CD4-positive, alpha-beta T cell treated with Interleukin-17A for 4 hours (primary cell): ENCODE measurements at places on chromosomes 12 and 14.

GRCh38 chr12:85630851-85631250 is 205.4 kb downstream of the RASSF9 start:
- no peak for DNase-seq

GRCh38 chr14:102362084-102362483 is 606 bp downstream of the CINP start:
- peak; percentile 36 for DNase-seq

DNA sequence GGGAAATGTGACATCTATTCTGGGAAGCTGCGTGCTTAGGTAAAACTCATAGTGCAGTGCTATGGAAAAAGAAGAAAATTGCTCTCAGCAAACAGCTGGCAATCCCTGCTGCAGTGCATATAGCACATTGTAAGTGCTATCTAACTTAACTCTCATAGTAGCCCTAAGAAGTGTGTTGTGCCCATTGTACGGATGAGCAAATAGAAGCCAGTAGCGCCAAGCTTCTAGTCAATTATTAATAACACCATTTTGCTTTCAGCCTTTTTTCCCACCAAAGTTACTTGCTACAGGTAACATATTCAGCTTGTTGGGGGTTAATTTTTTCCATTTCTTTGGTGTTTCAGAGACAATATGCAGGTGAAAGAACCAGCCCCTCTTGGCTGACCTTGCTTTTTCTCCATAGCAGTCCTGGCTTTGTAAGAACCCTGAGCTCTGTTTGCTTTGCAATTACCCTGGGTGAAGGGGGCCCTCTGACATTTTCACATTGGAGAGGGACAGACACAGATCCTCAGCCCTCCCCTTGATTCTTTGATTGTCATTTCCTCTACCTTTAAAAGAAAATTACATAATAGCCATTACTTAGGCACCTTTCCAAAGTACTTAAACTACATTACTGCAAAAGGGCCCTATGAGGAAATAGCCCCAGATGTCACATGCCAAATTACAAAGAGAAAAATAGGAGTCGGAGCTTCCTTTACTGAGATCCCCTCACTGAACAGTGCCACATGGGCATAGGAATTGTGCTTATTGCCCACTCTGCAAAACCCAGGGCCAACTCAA is 576.2 kb upstream of the TBX3 start:
- no peak for DNase-seq

- DNase-seq = no peak
Observed at GRCh38 chr14:86613126-86613525, 1083.2 kb downstream of the FLRT2 start.

- DNase-seq = no peak
Observed at GRCh38 chr12:60066655-60067054, 470.8 kb downstream of the SLC16A7 start.

DNA sequence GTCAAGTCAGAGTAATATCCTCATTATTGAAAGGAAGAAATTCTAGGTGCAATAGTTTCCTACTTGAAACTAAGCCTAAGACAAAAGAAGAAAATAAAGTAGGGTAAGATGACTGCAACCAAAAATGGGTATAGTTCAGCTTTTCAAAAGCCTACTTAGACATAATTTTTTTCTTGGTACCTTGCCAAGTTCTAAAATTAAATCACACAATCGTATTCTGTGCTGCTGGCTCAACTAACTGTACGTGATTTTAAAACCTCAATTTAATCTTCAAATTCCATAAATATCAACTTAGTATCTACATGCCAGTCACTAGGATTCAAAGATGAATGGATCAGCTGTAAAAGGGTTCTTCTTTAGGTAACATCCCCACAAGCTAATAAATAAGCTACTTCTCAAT is 56.9 kb downstream of the SCAF11 start:
- no peak for DNase-seq

GRCh38 chr12:19003987-19004619 is 125.4 kb upstream of the PLEKHA5 start:
- DNase-seq = no peak

DNA sequence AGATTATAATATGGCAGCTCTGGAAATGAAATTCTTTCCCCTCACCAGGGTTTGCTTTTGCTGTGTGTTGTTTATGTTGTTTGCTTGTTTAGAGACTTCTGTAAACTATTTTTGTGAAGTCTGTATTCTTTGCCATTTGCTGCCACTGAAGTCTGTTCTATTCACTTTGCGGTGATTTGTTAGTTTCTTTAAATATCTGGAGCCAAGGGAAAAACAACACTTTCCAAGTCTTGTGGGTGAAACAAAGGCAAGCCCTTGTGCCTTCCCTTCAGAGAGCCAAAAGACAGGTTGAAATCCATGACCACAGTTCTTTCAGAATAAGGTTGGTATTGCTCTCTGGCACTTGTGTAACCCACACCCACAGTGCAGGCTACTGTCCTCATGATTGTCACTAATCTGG is 59.5 kb upstream of the RNU6-7 start:
- no peak for DNase-seq

- DNase-seq = no peak
Observed at GRCh38 chr12:32265951-32266350, 133.4 kb upstream of the FGD4 start.

GRCh38 chr14:90272523-90272922 is 16.2 kb downstream of the PSMC1 start:
- DNase-seq = no peak

DNA sequence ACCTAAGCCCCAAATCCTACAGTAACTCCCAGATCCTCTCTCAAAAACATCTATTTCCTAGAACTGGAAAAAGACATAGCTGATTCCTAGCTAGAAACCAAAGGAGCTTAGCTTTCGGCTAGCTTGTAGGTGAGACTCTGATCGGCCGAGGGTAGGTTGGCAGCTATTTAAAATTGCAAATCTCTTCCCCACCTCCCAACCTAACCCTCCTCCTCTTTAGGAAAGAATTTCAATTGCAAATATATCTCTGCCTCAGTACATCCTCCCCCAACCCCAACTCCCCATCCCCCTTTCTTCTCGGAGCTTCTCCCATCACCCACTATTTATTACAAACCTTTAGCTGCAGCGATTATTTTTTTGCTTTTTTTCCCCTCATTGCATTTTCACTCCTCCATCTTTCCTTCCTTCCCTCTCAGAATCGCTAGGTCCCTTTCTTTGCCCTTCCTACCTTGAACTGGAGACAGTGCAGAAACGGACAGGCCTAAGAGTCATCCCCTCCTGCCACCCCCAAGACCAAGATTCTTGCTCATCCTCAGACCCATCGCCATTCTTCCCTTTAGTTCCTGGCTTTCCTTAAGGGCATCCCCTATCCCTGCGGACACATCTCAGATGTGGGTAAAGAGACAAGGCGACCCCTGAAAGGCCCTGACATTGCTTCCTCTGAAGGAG is 13.4 kb downstream of the ZFHX2 start:
- no peak for DNase-seq

DNA sequence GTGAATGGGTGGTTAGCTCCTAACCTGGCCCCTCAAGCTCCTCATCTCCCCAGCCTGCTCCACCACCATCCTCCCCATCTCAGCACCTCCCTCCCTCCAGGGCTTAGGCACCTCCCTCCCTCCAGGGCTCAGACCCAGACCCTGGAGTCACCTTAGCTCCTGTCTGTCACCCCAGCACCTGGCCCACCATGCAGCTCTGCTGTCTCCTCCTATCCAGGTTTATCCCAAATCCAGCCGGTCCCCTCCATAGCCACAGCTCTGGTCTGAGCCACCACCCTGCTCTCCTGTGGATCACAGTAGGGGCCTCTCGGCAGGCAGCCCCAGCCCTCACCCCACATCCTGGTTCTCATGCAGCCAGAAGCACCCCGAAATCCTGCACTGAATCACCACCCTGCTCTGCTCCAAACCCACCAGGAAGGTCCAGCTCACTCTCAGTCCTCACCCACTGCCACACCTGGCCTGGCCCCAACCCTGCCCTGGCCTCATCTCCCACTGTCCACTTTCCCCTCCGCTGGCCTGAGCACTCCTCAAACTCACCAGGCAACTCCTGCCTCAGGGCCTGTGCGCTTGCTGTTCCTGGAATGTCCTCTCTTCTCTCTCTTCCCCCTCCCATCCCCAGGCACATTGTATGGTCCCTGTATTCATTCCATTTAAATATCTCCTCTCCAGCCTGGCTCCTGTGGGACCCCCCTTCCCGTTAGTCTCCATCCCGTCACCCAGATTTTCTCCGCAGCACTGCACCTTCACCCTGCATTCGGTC is 62.6 kb downstream of the DIO3 start:
- DNase-seq = no peak

- DNase-seq = no peak
Observed at GRCh38 chr12:47729233-47729632, 3.9 kb upstream of the ENDOU start.

DNA sequence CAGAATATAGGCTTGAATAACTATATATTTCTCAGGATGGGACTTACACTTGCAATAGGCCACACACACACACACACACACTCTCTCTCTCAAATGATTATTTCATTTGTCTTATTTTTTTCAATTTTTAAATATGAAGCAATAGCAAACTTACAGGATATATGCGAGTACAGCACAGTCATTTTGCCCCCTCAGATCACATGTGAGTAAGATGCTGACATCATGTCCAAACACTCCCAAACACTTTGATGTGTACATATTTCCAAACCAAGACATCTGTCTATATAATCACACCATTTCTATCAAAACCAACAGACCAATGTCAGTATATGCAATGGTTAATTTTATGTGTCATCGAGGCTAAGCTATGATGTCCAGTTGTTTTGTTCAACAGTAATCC is 1535.9 kb upstream of the FLRT2 start:
- no peak for DNase-seq

DNA sequence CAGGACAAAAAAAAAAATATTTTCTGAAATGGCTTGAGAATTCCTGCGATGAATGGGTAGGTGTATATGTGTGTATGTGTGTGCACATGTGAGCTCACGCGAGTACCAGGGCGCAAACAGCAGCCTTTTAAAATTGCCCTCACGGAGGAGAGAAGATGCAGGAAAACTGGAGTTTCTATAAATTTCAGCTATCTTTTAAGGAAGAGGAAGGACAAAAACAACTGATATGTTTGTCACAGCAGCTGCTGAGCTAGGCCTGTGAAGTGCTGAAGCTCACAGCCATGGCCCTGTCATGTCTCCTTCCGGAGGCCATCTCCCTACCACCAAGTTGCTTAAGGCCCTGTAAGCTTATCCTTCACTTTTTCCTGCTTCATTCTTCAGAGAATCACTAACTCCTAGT is 40.8 kb downstream of the DUSP16 start:
- no peak for DNase-seq

DNA sequence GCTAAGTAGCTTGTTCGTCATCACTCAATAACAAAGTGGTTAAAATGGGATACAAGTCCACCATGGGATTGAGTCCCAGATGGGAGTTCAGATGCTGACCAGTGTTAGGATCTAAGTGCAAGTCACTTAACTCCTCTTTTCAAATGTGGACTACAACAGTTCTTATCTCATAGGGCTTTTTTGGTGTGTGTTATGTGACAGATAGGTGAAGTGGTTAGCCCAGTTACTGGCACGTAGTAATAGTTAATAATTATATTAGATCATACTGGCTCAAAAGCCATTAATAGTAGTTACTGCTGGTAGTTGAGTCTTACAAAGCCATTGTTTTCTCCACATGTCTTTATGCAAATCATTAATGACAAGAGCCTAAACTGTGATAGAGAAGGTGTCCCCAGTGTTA is 73.2 kb downstream of the RCOR1 start:
- DNase-seq = no peak

GRCh38 chr12:20305470-20305869 is 62.9 kb upstream of the PDE3A start:
- DNase-seq = no peak

DNA sequence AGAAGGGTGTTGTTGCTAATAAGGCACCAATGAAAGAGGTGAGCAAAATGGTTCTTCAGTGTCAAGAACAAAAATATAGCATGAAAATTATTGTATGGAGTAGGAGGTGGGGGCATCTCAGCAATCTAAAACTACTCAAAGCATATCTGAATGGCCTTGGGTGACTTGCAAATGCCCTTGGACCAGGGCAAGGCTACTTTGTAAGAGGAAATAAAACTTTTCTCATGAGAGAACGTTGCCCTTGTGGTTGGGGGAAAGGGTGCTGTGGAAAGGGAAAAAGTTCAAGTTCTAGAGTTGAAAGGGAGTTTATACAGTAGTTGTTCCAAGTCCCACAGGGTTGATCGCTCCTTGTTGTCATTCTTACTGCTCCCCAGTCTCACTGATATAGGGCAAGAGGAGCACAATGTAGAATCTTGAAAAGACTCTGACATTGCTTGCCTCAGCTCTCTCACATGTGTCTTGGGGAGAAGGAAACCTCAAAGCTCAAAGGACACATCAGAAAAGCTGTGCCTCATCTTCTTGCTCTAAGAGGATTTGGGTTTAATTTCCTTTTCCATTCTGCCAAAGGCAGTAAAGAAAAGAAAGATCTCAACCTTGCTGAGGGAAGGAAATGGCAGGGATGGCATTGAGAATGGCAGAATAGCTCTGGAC is 270.5 kb downstream of the DUSP6 start:
- DNase-seq = no peak

DNA sequence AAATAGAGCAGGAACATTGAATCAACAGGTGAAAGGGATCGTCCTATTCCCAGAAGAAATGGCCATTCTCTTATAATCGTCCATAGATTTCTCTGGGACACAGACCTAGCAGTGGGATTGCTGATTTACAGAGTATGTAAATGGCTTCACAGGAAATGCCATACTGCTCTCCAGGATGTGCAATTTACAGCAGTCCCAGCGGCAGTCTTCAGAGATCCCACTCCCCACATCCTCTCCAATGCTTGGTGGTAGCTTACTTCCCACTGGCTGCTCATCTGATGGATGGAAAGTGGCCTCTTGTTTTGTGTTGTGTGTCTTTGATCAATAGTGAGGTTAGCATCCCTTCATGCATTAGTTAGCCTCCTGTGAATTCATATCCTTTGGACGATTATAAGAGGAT is 58.1 kb upstream of the PRMT8 start:
- no peak for DNase-seq

- no peak for DNase-seq
Observed at GRCh38 chr14:30290001-30290400, 269.0 kb upstream of the G2E3 start.

DNA sequence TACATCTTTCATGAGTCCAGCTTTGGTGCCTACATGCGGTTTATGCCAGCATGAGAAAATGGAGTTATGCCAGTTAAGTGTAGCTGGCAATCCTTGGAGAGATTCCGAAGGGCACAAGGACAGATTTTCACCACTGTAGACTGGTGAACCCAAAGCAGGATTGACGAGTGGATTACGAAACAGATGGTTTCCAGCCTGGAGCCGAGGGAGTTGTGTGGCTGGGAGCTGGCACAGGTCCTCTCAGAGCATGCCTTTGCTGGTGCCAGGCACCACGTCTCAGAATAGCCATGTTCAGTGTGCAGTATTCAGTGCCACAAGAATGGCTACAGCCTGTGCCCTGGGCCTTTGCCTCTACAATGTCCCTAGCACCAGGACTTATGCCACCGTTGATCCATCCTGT is 13.2 kb downstream of the KCNH3 start:
- DNase-seq = no peak
